ENCODE measurements at places on chromosomes 11 and 22.

GRCh38 chr22:49371325-49372110 is 456.2 kb downstream of the BRD1 start:
- no peak for DNase-seq

GRCh38 chr22:48492366-48493320 is 1335.0 kb downstream of the BRD1 start:
- peak; percentile 68 for DNase-seq

GRCh38 chr11:118746988-118747585 is 43.9 kb downstream of the DDX6 start:
- no peak for DNase-seq

DNA sequence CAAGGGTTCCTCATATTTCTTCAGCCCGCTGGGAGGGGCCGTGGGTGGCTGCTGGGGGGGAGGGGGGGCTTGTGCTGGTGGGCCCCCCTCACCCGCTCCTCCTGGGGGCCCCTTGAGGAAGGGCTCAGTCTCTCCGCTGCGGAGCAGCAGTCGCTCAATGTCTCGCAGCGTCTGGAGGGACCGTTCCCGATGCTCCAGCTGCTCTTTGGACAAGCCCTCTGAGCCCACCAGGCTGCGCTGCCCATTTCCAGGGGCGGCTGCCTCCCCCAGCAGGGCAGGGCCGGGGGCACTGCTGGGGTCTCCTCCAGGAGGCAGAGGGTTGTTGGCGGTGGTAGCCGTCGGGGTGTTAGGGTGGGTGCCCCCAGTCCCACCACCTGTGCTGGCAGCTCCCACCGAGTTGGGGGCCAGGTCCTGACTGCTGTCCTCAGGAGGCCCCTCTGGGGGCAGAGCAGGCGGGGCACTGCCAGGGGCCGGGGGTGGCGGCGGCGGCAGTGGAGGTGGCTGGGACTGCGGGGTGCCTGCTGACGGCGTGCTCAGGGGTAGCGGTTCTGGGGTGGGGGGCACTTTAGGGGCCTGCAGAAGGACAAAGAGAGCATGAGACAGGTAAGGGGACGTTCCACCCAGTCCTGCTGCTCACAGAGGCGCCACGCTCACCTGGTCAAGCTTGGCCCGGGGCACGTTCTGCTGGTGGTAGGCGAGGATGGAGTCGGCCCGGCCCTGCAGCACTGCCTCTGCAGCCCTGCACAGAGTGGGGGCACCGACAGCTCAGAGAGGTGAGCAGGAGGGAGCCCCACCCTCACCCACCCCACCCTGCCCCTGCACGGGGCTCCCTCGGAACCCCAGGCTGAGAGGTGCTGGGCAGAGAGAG is 18.9 kb downstream of the CXCR5 start:
- no peak for DNase-seq

DNA sequence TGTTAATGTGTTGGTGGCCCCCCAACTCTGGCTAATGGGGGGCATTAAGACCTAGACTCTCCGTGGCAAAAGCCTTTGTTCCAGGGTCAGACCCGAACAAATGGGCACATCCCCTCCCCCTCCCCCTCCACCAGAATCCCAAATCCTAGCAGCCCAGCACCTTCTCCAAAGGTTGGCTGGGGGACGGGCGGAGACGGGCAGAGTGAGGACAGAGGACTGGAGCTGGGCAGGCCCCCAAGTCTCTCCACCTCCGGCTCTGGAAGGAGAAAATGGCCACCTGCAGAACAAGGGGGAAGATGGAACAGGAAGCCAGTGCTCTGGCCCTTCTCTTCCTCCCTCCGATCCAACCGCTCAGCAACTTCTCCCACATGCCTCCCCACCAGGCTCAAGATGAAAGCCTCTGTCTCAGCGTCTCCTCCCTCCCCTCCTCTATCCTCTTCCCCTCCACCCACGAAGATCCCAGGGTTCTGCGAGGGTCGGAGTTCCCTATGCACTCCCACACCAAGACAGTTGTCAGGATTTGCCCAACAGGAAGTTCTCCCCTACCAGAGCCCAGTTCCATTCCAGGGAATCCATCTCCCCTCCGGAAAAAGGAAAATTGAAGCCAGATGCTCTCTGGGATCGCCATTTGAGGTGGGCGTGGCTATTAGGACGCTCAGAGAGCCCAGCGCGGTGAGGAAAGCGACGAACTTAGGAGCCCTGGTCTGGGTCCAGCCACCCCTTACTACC is 20.1 kb downstream of the ADA2 start:
- peak; percentile 74 for DNase-seq

DNA sequence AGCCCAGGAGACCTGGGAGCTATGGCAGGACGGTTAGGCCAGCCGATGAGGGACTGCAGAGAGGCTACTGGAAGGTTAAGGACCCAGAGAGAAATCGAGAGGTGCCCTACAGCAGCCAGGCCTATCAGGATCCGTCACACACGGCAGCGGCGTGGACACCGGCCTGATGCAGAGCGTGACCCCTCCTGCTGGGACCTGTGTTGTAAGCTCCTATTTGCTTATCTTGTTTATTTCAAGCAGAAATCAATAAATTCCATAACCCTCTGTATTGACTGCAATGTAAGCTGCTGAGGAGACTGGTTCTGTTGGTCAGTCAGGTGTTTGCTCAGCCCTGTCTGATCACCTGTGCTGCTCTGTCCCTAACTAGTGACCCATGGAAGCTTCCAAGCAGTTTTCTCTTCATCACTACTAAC is 39.9 kb downstream of the PPP2R1B start:
- no peak for DNase-seq

GRCh38 chr11:122521626-122522025 is 133.9 kb upstream of the UBASH3B start:
- no peak for DNase-seq

DNA sequence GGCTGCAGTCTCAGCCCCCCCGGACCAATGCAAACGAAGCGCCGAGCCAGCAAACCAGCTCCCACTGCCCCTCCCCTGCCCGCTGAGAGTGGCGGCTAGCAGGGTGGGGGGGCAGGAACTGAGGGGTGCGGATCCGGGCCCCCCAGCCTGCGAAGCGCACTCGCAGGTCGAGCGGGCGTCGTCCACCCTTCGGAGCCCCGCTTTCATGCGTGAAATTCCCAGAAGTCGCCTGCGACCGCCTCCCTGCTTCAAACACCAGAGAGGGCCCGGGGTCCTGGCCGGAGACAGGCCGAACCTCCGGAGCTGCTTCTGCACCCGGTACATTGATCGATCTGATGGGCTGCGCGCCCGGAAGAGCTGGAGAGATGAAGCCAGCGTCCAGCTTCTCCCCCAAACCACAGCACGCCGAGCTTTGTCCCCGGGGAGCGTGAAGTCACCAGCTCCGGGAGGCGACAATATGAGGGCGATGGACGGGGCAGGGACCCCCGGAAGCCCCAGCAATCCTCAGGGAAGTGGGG is 646 bp upstream of the PATZ1 start:
- peak; percentile 63 for DNase-seq

GRCh38 chr11:111765320-111765983 is 737 bp downstream of the PPP2R1B start:
- DNase-seq: no peak
